ENCODE measurements at places on chromosomes 12 and 14.

DNA sequence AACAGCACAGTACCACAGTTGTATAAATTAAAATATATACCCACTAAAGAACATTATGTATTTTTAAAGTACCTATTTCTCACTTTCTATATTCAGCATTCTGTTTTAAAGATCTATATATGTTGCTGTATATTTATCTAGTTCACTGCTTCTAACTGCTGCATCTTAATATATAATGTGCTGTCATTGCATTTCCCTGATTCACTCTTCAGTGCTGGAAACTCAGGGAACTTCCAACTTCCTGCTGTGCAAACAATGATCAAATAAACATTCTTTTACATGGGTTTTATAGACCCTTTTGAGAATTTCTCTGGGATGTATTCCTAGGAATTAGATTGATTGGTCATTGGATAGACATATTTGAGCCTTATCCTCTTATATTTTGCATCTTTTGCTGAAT, 379.1 kb downstream of the APAF1 start:
- no peak for DNase-seq

GRCh38 chr12:31277081-31277480, 48.9 kb downstream of the SINHCAF start:
- DNase-seq: no peak

DNA sequence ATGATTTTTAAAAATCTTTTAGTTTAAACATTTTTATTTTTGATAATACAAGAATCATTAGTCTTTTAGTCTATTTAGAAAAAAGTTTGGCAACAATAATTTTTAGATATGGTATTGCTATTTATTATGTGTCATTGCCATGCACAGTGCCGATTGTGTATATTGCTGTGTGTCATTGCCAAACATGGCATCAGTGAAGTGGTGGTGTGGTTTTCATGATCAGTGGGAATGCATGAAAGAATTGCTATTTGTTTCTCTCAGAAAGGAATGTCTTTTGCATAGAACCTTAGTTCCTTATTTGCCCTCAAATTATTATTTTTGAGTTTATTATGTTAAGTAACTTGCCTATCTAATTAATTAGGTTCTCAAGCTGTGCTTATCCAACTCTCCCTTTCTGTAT, 397.5 kb upstream of the PDE3A start:
- DNase-seq: no peak

DNA sequence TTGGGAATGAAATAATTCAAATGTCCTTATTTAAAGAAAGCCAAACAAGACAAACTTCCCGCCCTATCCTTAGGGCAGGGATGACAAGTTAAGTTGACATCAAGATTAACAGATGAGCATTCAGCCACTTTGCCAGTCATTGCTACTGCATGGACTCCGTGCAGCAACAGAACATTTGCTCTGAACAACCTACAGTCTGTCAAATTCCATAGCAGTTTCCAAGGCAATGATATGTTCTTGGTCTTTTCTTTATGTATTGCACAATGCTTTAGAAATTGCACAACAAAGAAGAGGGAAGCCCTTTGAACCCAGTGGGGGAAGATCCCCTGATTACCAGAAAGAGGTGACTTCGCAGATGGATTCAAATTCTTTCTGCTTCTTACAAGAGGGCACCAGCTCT, 269.8 kb downstream of the BCAT1 start:
- no peak for DNase-seq

DNA sequence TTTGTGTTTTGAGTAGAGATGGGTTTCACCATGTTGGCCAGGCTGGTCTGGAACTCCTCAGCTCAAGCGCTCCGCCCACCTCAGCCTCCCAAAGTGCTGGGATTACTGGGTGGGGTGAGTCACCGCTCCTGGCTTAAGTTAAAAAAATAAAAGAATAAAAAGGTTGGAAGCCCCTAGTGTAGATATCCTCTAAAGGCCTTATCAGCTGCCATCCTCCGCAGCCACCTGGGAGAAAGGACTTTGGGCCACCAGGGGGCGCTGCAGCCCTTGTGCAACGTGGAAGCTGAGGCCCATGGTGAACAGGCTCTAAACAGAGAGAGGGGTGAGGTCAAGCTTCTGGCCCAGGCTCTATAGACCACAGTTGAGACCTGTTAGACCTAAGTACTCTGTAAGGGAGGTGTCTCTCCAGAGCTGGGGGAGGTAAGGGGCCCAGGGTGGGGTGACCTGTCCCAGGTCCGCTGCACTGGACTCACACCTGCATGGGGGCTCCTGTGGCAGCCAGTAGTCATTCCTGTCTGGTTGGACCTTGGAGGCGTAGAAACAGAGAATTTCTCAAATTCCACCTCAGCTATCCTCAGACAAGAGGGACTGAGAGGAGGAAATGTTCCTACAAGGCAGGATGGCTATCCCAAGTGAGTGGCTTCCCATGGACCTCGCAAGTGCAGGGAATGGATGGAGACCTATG, 14.0 kb upstream of the RACGAP1 start:
- DNase-seq: no peak

DNA sequence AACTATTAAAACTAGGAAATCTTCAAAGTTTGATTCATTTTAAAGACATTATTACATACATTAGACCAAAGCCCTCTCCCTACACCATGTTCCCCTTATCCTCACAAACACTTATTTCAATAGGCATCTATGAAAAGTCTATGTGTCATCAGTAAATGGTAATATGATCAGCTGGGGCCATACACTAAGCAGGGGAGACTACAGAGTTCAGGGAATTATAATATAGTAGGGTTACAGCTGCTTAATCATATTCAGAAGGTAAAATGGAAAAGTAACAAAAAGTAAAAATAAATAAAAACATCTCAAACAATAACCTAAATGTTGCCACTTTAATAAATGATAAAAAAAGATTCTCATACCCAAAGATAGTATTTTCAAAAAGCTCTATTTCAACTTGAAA, 29.1 kb downstream of the PAWR start:
- no peak for DNase-seq

- DNase-seq: no peak
Measured at GRCh38 chr12:103326190-103326589, 169.6 kb downstream of the C12orf42 start.

GRCh38 chr12:112170971-112171596, 45.7 kb downstream of the TRAFD1 start:
- no peak for DNase-seq

GRCh38 chr12:130696379-130697100, 19.6 kb downstream of the RIMBP2 start:
- no peak for DNase-seq

DNA sequence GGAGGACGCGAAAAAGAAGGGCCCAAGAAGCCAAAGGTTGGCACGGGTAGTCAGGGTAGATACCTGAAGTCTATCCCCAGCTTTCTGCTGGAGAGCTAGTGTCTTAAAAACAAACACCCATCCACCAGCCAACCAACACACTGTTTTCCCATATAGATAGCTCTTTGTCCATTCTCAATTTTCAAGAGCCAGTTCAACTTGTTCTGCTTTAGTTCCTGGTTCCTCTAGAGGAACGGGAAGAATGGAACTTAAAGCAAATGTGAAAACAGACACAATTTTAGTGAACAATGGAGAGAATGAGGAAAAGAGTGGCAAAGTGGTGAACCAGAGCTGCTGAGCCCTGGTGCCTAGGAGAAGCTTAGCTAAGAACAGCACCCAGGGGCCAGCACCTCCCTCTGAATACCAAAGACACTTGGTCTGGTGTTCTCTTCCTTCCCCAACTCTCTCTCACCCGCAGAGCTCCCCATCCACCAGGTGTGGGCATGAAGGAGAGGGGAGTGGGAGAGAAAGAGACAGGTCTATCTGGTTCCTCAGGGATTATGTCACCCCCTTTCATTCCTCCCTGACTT, 3.8 kb downstream of the NDRG2 start:
- DNase-seq: no peak

GRCh38 chr12:84290168-84290567, 622.4 kb downstream of the SLC6A15 start:
- no peak for DNase-seq
